ENCODE measurements at places on chromosomes 4 and X.

- no peak for DNase-seq
These were observed 101.1 kb downstream of the DCAF12L2 start for GRCh38 chrX:126064901-126065541.

GRCh38 chrX:37846141-37846540 lies 1.2 kb downstream of the DYNLT3 start:
- no peak for DNase-seq

- DNase-seq = no peak
These were observed 891.5 kb downstream of the NLGN4X start for GRCh38 chrX:5337160-5337559.

DNA sequence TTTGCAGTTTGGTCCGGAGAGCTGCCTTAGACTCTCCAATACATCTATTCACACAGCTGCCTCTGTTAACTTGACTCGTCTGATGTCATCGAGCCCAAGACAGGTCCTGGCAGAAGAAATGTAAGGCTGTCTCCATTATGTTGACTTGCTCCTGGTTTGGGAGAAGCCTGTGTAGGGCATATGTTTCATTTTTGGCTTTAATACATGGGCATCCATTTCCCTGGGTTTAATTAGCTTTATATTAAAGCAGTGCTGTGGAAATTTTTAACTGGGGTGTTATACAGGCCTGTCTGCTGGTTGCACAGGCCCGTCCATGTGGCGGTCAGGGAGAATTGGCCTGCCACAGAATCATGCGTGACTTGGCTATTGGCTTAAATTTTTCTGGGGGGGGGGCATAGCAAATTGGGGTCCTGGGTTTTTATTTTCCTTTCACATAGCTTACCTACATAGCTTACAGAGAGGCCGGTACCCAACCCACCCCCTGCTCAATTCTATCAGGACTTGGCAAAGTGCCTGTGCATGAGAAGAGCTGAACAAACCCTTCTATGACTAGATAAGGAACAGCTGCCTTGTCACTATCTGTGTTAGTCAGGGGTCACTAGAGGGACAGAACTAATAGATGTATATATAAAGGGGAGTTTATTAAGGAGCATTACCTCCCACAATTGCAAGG lies 123.5 kb upstream of the WDR1 start:
- DNase-seq = no peak

GRCh38 chrX:148568763-148569162 lies 68.3 kb downstream of the AFF2 start:
- no peak for DNase-seq

DNA sequence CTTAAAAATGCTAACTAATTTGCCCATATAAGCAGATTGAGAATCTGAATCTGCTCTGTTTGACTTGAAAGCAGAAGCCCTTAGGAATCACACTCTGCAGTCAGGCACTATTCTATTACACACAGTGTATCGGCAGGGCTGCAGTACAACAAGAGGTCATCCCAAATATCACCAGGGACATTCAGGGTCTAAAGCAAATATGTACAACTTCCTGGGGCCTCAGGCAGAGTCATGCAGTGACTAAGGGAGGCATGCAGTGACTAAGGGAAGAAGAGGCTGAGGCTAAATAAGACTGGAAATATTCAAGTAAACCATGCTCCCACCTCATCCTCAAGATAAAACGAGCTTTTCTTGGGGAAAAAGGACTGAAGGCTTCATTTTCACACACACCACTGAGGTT lies 20.9 kb downstream of the MAPK10 start:
- no peak for DNase-seq

GRCh38 chrX:24498975-24499374 lies 33.9 kb downstream of the PDK3 start:
- no peak for DNase-seq

DNA sequence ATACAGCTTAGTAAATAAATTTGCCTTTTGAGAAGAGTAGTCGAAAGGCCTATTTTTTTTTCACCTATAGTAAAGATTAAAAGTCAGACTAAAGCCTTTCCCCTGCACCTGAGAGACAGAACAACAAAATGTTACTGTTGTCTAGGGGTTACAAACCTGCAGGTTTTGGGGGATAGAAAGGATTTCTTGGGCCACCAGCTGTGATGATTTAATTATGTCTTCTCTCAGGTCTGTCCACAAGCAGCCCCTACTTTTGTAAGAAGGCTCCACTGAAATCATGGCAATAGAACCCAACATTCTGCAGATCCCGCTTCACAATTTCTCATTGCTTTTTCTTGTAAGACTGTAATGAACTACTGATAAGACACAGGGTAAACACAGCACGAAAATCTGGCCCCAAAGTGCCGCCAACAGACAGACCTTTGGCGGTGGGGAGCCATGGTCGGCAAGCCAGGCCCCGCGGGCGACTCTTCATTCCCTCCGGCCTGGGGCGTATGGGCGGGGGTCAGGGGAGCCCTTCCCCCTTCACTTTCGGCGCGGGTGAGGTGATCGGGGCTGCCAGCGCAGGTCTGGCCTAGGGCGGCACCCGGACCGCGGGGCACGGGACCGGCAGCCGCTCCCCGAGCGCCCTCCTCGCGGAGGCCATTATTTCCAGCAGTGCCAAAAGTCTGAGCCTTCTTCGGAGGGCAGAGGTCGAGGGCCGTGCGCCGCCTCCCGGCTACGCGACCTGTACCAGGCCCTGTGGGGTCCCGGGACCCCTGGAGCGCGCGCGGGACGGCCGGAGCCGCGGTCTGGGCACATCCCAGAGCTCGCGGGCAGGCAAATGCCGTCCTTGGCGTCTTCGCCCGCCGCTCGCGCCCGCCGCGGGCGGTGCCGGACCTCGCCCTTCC lies 812 bp upstream of the KDM6A start:
- no peak for DNase-seq

DNA sequence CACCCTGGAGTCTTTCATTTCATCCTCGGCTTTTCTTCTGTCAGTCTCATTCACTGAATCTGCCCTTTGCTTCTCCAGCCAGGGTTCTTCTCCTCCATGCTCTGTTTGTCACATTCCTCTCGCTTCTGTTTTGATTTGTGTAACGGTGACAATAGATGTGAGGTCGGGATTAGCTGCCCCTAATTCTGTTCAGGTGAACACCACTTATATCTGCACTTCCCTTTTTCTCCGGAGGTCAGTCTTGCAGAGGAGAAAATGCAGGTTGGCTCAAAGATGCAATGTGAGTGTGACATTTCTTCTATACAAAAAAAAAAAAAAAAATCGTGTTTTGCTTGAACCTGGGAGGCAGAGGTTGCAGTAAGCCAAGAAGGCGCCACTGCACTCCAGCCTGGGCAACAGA lies 262.9 kb downstream of the ASMT start:
- DNase-seq = no peak

- no peak for DNase-seq
These were observed 350.8 kb upstream of the KLF3 start for GRCh38 chr4:38313175-38313574.

GRCh38 chr4:6556263-6556662 lies 18.7 kb upstream of the MAN2B2 start:
- no peak for DNase-seq

- DNase-seq = no peak
These were observed 38.7 kb downstream of the GABRA4 start for GRCh38 chr4:46954643-46955042.

DNA sequence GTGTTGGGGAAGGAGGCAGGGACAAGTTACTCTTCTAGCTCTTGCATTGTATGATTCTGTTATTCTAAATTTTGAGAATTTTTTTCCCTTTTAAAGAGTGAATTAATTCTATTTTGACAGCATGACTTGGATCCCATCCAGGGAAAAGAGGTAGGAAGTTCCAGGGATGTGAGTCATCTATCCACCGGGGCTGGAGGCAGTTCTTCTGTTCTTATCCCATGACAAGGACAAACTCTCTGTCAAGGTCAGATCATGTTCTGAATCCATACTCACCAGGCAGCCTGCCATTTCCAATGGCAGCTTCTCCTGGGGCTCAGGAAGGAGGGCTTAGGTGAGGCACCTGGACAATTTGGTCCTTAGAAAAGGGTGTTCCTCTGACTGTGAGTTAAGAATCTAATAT lies 132.0 kb upstream of the MED14 start:
- no peak for DNase-seq

DNA sequence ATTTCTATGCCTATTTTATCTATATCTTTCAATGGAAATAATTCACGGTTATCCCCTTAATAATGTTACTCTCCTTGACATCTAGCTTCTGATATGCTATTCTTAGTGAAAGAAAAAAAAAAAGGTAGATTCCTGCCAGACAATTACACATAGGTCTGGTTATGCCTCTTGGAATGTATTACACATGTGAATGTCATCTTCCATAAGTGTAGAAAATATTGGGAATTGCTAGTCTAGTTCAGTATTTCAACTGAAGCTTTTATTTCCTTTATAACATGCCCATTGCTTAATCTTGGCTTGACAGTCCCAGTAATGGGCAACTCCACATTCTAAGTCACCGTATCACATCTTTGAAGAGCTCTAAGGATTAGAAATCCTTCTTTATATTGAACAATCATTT lies 25.4 kb upstream of the PPP1R2C start:
- no peak for DNase-seq

DNA sequence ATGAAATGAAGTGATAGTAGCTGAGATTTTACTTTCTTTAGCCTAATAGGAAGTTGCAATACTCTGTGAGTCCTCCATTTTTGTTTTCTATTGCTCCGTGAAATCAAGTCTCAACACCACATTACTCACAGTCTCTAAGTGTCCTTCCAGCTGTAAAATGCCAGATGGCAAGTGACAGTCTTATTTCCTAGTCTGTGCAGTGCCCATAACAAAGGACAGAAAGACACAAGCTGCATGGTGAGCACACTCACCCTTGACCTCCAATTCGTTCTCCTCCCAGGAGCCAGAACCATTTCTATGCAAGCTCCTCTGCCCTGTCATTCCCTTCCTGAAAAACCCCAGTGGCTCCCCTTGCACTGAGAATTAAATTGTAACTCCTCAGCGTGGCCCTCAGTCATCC lies 101.6 kb downstream of the PARM1 start:
- no peak for DNase-seq

DNA sequence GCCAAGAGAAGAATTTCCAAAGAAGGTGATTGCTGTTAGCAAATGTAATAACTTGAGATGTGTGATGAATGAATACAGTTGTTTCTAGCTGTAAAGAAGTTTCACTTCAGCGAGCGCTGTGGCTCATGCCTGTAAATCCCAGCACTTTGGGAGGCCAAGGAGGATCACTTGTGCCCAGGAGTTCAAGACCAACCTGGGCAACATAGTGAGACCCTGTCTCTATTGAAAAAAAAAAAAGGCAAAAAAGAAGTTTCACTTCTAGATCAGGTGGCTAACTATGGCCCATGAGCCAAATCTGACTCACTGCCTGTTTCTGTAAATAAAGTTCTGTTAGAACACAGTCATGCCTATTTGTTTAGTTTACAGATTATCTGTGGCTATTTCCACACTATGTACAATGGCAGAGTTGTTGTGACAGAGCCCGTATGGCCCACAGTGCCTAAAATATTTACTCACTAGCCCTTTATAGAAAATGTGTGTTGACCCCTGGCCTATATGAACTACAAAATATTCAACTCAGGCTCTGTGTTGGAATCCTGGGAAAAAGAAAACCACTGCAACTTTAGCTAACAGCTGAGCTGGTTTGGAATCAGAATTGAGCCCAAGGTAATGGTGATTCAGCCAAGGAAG lies 54.1 kb upstream of the PRPS1 start:
- DNase-seq = no peak

GRCh38 chr4:122827258-122827878 lies 737 bp downstream of the FGF2 start:
- peak; percentile 55 for DNase-seq

GRCh38 chrX:7889135-7889534 lies 38.1 kb downstream of the PNPLA4 start:
- no peak for DNase-seq

DNA sequence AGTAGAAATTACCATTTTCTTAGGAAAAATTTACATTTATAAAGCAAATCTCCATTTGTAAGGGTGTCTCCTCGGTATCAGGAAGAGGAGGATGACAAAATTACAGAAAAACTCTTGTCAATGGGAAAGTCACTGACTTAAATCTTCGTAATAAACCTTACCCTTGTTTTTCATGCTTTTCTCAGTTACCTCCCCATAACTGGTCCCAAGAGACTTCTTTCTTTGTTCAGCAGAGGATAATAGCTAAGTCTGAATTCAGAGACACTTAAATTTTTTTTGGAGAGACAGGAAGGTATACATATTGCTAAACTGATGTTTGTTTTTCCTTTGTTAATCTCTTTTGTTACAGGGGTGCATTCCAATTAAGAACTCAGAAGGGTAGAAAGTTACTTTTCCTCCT lies 125.5 kb upstream of the JADE1 start:
- DNase-seq = no peak

DNA sequence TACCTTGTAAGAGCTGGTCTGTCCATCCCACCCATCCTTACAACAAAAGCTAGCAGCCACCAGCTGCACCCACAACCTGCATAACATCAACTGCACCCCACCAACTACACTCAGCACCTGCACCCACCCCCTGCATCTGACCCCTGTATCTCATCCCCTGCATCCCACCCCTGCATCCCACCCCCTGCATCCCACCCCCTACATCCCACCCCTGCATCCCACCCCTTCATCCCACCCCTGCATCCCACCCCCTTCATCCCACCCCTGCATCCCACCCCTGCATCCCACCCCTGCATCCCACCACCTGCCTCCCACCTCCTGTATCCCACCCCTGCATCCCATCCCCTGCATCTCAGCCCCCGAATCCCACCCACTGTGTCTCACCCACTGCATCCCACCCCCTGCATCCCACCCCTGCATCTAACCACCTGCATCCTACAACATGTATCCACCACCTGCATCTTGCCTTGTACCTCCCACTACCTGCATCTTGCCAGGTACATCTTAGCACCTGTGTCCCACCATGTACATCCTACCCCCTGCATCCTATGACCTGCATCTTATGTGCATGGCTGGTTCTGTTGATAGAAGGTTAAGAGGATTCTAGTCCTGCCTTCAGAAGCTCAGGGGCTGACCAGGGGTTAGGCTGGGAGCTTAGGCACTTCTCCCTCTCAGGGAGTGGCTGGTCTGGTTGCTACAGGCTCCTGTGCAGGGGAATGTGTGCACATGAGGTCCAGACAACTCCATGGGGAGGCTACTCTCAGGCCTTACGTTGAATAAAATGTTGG lies 9.4 kb downstream of the TMEM271 start:
- DNase-seq = no peak

All from nephron progenitor cell (in vitro differentiated cells).